ENCODE measurements at places on chromosomes 13 and 19. TPM values are rescaled to one million over a fixed set of nuclear protein-coding genes. Genes with fewer than 3 reads are reported as not detected.

The C1QTNF9B gene
- not detected for total RNA-seq

GRCh38 chr13:110354123-110354627 lies 47.1 kb downstream of the COL4A2 start:
- H3K36me3 ChIP-seq: peaks cover 5% of the 10 kb centered on the region
- peaks cover 82% of the 10 kb centered on the region for H3K4me1 ChIP-seq
- no peaks in the 10 kb centered on the region for H3K27me3 ChIP-seq
- no peak overlapping the region for H3K4me3 ChIP-seq
- peak overlapping the region; percentile 65 for H3K27ac ChIP-seq

- peak; percentile 95 for DNase-seq
- no peaks in the 10 kb centered on the region for H3K27me3 ChIP-seq
- peak overlapping the region; percentile 96 for H3K27ac ChIP-seq
- H3K4me1 ChIP-seq: peaks cover 87% of the 10 kb centered on the region
- H3K4me3 ChIP-seq: peak overlapping the region; percentile 56
Observed at GRCh38 chr13:110340812-110341444, 33.8 kb downstream of the COL4A2 start.

The TLE6 gene
- total RNA-seq: 7.8 TPM

DNA sequence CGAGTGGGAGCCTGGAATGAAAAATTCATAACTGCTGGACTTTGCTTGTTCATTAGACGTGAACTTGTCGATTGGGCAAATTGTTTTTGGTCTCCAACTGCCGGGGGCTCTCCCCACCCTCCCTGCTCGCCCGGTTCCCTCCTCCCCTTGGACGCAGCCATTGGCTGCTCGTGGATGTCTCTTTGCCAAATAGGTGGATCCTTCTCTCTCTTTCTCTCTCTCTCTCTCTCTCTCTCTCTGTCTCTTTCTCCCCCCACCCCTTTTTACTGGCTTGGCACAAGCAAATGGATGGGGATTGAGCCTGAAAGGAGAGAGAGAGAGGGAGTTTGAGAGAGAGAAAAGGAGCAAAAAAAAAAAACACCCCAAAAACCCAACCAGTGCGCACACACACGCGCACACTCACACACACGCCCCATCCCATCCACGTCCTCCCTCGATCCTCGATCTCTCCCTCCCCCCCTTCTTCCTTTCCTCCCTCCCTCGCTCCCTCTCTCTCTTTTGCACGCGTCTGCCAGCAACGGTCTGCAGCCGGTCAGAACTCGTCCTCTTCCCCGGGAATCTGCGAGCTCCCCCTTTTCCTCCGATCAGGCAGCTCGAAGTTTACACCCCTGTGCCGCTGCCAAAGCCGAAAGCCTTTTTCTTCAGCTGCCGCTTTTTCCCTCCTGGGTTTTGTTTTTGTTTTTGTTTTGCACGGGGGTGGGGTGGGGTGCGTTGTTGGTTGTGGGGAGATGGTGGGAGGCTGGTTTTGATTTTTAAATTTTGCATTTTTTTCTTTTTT lies 27.8 kb downstream of the NFIX start:
- no peaks in the 10 kb centered on the region for H3K27me3 ChIP-seq
- peak overlapping the region; percentile 75 for H3K4me3 ChIP-seq
- no peaks in the 10 kb centered on the region for H3K36me3 ChIP-seq
- DNase-seq: no peak
- H3K27ac ChIP-seq: peak overlapping the region; percentile 98
- H3K4me1 ChIP-seq: peaks cover 51% of the 10 kb centered on the region

The MIR17HG gene
- 2.7 TPM for total RNA-seq

The LGI4 gene
- 17.4 TPM for total RNA-seq

GRCh38 chr19:3821857-3822364 lies 35.7 kb upstream of the MATK start:
- no peaks in the 10 kb centered on the region for H3K27me3 ChIP-seq
- H3K27ac ChIP-seq: no peak overlapping the region
- no peak overlapping the region for H3K4me3 ChIP-seq
- no peaks in the 10 kb centered on the region for H3K4me1 ChIP-seq
- no peaks in the 10 kb centered on the region for H3K36me3 ChIP-seq

The SERPINE3 gene
- 0.68 TPM for total RNA-seq

- H3K36me3 ChIP-seq: no peaks in the 10 kb centered on the region
- H3K27me3 ChIP-seq: no peaks in the 10 kb centered on the region
- H3K27ac ChIP-seq: no peak overlapping the region
- no peak for DNase-seq
Observed at GRCh38 chr13:79427883-79428282, 21.8 kb upstream of the RBM26 start.

DNA sequence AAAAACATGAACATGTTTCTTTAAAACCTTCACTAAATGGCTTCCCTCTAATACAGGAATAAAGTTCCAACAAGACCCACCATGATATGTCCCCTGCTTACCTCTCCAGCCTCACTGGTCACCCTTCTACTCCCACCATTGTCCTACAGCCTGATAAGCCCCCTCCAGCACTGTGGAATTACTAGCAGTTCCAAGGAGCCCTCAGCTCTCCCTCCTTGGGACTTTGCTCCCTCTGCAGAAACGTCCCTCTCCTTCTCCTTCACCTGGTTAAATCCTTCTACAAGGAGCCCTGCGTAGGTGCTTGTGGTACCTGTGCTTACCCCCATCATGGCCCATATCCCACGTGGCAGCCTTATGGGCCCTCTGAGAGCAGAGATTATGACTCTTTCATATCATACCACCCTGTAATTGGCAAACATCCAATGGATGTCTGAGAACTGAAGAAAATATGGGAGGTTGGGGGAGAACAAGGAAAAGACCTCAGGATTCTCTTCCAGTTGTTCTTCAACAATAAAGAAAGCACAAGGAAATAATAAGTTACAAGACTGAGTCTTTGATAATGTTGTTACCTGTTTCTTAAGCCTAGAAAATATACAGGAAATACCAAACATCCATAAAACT lies 26.1 kb upstream of the DOCK9 start:
- no peak overlapping the region for H3K4me3 ChIP-seq
- H3K4me1 ChIP-seq: peaks cover 26% of the 10 kb centered on the region
- H3K36me3 ChIP-seq: no peaks in the 10 kb centered on the region
- no peak for DNase-seq

DNA sequence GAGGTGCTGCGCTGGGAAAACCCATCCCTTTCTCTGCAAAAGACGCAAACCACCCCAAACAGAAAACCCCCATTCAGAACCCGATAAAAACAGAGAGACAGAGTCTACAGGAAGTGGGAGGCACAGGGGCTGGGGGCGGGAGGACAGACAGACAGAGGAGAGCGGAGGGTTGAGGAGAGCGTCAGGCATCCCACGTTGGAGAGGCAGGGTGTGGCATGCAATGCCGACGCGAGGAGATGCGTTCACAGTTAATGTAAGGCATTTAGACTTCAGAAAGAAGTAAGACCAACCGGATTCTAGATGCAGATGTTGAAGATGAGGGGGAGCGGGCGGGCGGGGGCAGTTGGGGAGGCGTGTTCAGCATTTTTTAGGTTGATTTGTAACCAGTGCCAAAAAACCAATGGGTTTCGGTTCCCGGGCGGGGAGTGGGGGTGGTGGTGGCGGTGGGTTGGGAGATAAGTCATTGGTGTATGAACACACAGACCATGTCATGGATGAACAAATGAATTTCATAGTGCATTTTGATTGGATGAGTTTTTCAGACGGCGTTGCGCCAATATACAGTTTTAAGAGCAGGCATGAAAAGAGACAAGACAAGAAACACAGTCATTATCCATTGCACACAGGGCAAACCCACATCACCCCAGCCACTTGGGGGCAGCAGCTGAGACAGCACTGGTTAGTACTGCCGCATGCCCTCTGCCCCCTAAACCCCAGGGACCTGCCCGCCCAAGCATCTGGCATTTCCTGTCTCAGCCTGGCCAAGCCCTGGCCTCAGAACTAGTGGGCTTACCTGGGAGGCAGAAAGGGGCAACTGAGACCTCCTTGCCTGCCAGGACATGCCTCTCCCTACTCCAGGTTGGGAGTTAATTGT lies 91.3 kb downstream of the IER2 start:
- H3K27ac ChIP-seq: no peak overlapping the region
- no peaks in the 10 kb centered on the region for H3K36me3 ChIP-seq
- H3K27me3 ChIP-seq: no peaks in the 10 kb centered on the region
- DNase-seq: no peak
- H3K4me1 ChIP-seq: no peaks in the 10 kb centered on the region

The ZNF573 gene
- total RNA-seq: 5.8 TPM

- H3K27me3 ChIP-seq: no peaks in the 10 kb centered on the region
Observed at GRCh38 chr13:102620516-102620915, 23.7 kb downstream of the TPP2 start.

The SHANK1 gene
- 0.28 TPM for total RNA-seq

DNA sequence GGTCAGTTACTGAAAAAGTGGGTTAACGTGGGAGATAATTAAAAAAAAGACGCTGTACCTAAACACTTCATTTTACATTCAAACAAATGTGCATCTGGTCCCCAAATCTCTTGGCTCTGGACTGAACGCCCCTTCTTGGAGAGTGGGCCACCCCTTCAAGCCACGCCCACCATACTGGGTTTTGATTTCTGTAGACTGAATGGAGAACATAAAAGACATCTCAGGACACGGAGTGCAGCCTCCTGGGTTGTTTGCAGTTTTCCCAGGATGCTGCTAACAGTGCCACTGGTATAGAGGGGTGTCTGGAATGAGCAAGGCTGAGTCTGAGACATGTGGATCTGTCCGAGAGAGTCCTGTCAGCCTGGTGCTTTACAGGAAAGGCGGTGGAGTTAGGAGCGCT lies 10.6 kb downstream of the TFDP1 start:
- no peaks in the 10 kb centered on the region for H3K4me1 ChIP-seq
- no peak for DNase-seq
- H3K27me3 ChIP-seq: no peaks in the 10 kb centered on the region

The APOC4 gene
- total RNA-seq: not detected

DNA sequence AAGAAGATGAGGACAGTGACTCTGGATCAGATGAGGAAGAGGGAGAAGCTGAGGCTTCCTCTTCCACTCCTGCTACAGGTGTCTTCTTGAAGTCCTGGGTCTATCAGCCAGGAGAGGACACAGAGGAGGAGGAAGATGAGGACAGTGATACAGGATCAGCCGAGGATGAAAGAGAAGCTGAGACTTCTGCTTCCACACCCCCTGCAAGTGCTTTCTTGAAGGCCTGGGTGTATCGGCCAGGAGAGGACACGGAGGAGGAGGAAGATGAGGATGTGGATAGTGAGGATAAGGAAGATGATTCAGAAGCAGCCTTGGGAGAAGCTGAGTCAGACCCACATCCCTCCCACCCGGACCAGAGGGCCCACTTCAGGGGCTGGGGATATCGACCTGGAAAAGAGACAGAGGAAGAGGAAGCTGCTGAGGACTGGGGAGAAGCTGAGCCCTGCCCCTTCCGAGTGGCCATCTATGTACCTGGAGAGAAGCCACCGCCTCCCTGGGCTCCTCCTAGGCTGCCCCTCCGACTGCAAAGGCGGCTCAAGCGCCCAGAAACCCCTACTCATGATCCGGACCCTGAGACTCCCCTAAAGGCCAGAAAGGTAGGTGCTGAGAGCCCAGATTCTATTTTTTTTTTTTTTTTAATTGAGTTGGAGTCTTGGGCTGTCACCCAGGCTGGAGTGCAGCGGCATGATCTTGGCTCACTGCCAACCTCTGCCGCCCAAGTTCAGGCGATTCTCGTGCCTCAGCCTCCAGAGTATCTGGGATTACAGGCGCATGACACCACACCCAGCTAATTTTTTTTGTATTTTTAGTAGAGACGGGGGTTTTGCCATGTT lies 2.3 kb downstream of the PPP1R15A start:
- H3K36me3 ChIP-seq: peaks cover 40% of the 10 kb centered on the region
- H3K27ac ChIP-seq: peak overlapping the region; percentile 100
- H3K4me1 ChIP-seq: peaks cover 40% of the 10 kb centered on the region
- no peaks in the 10 kb centered on the region for H3K27me3 ChIP-seq
- H3K4me3 ChIP-seq: peak overlapping the region; percentile 95

- H3K4me1 ChIP-seq: no peaks in the 10 kb centered on the region
- no peak overlapping the region for H3K4me3 ChIP-seq
- H3K27me3 ChIP-seq: no peaks in the 10 kb centered on the region
- DNase-seq: no peak
- no peak overlapping the region for H3K27ac ChIP-seq
Observed at GRCh38 chr13:109971456-109972090, 185.2 kb upstream of the IRS2 start.

The CEBPA gene
- 4.9 TPM for total RNA-seq

The CEACAM16 gene
- total RNA-seq: not detected

GRCh38 chr13:32737111-32737571 lies 150.9 kb downstream of the PDS5B start:
- peak overlapping the region; percentile 73 for H3K27ac ChIP-seq
- H3K4me3 ChIP-seq: peak overlapping the region; percentile 67
- H3K36me3 ChIP-seq: no peaks in the 10 kb centered on the region
- no peaks in the 10 kb centered on the region for H3K27me3 ChIP-seq
- DNase-seq: no peak

The FFAR2 gene
- total RNA-seq: 0.92 TPM

GRCh38 chr13:43838909-43839308 lies 40.6 kb downstream of the CCDC122 start:
- no peak for DNase-seq
- H3K27me3 ChIP-seq: no peaks in the 10 kb centered on the region
- H3K36me3 ChIP-seq: no peaks in the 10 kb centered on the region
- no peak overlapping the region for H3K27ac ChIP-seq

DNA sequence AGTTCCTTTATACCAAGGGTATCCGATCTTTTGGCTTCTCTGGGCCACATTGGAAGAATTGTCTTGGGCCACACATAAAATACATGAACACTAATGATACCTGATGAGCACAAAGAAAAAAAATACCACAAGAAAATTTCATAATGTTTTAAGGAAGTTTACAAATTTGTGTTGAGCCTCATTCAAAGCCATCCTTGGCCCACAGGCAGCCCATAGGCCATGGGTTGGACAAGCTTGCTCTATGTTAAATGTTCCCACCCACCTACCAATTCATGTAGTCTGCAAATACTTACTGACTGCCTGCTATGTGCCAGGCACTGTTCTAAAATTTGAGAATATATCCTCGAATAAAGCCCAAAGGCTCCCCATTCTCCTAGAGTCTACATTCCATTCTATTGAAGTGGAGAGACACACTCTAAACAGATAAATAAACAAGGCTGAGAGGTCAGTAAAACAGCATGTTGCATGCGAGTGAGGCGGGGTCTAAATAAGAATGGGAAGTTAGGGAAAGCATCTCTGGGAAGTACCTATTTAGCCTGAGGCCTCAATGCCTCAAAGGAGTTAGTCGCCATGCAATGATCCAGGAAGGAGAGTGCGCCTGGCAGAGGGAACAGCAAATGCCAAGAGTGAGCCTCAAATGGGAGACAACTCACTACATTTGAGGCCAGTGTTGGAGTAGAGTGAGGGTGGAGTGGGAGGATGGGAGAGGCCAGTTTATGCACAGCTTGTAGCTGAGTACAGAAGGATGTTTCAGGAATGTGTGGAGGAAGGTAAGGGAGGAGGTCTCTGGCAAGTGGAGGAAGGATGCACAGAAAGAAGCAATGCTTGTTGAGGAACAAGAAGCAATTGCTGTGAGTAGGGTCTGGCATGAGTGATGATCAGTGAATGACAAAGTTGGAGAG lies 52.5 kb upstream of the CLDN10 start:
- no peak overlapping the region for H3K27ac ChIP-seq
- no peak for DNase-seq
- no peaks in the 10 kb centered on the region for H3K36me3 ChIP-seq
- no peaks in the 10 kb centered on the region for H3K27me3 ChIP-seq
- no peak overlapping the region for H3K4me3 ChIP-seq

GRCh38 chr13:41032691-41033376 lies 13.7 kb upstream of the ELF1 start:
- H3K4me1 ChIP-seq: peaks cover 26% of the 10 kb centered on the region
- no peak overlapping the region for H3K27ac ChIP-seq
- H3K36me3 ChIP-seq: no peaks in the 10 kb centered on the region
- no peaks in the 10 kb centered on the region for H3K27me3 ChIP-seq
- DNase-seq: no peak

GRCh38 chr13:60001889-60002288 lies 161.8 kb downstream of the DIAPH3 start:
- H3K36me3 ChIP-seq: no peaks in the 10 kb centered on the region
- no peak overlapping the region for H3K4me3 ChIP-seq
- no peak for DNase-seq
- H3K4me1 ChIP-seq: no peaks in the 10 kb centered on the region

The NPAS1 gene
- 1.3 TPM for total RNA-seq

All from thoracic aorta (tissue), 2 donors.